ENCODE measurements at places on chromosomes 6 and 20.

DNA sequence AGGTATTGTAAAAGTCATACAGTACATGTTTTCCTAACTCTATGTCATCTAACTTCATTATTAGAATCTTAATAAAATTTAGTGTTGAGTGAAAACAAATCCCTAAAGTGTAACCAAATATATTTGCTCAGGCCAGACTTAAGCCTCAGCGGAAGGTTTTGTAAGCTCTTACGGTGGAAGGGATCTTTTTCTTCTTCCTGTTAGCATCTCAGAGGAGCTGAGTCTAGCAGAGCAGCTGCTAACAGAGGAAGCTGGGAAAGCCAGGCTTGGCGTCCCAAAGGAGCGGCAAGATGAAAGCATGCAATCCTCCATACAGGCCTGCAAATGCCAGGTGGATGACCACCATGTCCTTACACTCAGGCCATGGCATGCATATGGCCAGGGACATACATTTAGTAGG lies 72.4 kb downstream of the ADTRP start:
- DNase-seq, result no peak

- no peak for DNase-seq
These were observed 738.6 kb downstream of the C6orf118 start for GRCh38 chr6:164570801-164571200.

GRCh38 chr6:47628448-47629272 lies 69.7 kb upstream of the ADGRF4 start:
- DNase-seq, result no peak

- no peak for DNase-seq
These were observed 4.6 kb upstream of the ZSCAN9 start for GRCh38 chr6:28220257-28221133.

GRCh38 chr20:14758356-14758755 lies 420.9 kb upstream of the FLRT3 start:
- DNase-seq, result no peak

DNA sequence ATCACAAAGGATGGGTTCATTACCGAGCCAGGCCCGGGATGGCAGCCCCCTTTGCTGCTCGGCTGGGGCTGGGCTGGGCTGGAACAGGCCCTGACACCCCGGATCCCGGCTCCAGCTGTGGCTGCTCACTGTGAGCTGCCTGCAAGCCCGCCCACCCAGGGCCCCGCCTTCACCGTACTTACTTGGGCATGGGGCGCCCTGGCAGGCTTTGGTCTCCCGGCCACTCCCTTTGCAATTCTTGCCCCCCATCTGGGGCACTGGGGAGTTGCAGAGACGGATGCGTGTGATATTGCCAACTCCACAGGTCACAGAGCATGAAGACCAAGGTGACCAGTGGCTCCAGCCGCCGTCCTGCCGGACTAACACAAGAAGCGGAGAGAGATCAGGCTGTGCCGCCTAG lies 16.7 kb downstream of the THBS2 start:
- DNase-seq, result no peak

DNA sequence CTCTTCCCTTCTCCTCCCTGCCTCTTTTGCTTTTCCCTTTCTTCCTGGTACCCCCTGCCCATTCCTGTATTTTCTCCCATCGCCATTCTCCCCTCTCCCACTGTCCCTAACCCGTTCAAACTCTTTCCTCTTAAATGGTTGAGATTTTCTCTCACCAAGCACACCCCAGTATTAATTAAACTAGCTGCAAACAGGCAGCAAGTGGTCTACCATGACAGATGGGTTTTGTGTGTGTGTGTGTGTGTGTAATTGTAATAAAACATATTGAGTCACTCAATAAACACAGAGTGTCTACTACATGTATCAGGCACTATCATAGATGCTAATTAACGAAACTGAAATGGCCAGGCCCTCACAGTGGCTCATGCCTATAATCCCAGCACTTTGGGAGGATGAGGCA lies 6.7 kb downstream of the RAET1E start:
- DNase-seq, result no peak

- no peak for DNase-seq
These were observed 985.1 kb upstream of the SLC35B3 start for GRCh38 chr6:9420316-9421015.

DNA sequence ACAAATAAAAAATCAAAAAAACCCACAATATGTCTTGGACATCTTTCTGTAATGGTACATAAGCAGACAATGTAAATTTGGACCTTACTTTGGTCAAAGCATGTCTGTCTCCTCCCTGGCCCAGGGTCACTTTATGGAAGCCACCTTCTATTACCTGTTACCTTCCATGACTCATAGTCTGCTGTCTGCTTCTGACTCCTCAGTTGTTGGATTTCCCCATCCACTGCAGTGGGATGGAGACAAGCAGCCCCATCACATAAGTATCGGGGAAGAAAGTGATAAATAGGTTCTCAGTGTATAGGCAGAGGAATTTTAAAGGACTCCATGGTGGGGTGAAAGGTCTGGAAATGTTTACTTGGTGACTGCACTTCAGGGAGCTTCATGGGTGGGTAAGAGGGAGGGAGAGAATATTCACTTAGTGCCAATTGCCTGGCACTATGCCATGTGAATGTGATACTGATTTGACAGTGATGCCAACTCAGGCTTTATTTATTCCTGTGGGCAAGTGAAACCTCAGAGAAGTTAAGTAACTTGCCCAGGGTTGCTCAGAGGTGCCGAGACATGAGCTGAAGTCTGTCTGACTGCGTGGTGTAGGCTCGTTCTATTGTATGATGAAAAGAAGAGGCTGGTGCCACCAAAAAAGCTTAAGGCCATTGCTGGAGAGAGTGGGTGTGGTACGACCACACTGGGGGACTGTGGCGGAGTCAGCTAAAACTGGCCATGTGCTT lies 175.6 kb upstream of the RNF24 start:
- DNase-seq, result no peak

DNA sequence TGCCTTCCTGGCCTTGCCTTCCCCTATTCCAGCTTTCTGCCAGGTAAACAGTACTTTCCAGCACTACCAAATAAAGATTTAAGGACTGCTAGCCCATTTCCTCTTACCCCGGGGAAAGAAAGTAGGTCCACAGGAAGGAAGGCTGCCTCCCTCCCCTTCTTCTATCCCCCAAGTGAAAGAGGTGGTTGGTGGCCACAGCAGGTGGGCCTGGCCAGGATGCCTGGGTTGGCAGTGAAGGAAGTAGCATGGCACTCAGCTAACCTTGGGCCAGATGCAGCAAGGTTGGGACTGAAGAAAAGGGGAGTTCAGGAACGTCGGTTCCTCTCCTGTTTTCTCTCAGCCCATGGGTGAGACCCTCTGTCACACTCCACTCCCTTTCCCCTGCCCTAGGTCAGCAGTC lies 8.9 kb downstream of the NFKBIL1 start:
- no peak for DNase-seq

DNA sequence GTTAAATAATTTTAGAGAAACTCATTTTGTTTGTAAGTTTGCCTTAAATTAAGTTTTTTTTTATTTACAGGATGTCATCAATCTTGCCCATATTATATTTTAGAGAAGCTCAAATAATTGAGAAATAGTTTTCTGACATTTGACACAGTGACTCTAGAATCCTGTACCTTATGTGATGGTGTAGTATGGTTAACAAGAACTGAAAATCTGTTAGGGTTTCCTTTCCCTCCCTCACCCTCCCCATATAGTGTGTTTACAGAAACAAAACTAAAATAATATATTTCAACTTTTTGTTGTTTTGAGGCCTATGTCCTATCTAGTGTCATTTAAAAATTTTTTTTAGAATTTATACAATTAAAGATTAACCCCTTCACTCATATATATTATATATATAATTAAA lies 91.8 kb downstream of the SESN1 start:
- no peak for DNase-seq

GRCh38 chr6:144989319-144990107 lies 704.4 kb downstream of the UTRN start:
- DNase-seq, result no peak

GRCh38 chr20:43187476-43188233 lies 2.1 kb downstream of the PTPRT start:
- DNase-seq, result peak; percentile 6

DNA sequence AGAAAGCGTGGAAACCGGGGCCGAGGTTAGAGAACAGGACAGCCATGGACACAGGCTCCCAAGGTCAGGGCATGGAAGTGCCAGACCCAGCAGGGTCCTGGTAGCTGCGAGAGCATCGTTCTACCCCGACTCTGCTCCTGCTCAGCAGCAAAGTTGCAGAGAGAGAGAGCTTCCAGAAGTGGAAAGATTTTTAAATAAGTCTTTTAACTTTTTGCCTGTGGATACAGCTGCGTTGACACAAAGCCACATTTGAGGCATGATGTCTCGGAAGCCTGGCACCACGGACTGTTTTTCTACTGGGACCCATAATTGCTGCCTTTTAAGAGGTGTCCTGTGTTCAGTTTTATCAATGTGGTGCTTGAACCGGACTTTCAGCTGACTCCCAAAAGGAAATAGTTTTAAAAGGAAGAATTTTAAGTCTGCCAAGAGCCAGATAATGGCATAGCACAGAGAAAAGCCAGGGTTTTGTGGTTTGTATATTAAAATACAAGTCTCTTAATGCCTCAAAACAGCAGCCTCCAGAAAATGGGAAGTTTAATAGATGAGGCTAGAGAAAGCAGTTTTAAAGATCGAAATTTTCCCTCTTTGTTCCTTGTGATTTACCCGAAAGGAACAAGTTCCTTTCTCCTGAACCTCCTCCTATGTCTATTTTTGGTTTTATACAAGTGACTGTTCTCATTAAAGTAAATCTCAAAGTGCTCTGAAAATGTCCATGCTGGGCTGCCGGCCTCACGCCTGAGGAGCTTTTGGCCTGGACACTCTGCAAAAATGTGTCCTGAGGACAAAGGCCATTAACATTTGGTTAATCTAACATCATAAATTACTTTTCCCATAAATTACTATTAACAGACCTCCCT lies 91.5 kb downstream of the RIN2 start:
- DNase-seq, result no peak

DNA sequence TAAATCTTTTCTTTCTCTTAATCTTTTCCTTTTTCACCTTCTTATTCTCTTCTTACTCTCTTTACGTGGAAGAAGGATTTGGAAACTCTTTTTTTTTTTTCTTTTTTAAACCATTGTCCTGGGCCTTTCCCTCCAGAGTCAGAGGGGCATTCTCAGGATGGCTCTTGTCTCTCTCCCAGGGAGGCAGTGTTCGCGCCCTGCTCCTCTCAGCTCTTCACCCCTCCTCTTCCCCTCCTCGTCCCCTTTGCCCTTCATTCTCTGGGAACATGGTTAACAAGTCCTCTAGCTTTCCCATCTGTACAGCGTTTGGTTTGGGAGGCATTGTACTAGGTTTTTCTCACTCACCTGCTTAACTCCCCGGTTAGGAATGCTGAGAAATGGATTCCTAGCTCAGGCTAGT lies 52.0 kb upstream of the TFB1M start:
- DNase-seq, result no peak

- DNase-seq, result peak; percentile 33
These were observed 392.7 kb upstream of the ID4 start for GRCh38 chr6:19444481-19444880.

- no peak for DNase-seq
These were observed 38.5 kb upstream of the DEK start for GRCh38 chr6:18302561-18303439.

GRCh38 chr6:166743406-166744222 lies 116.6 kb upstream of the RPS6KA2 start:
- no peak for DNase-seq

DNA sequence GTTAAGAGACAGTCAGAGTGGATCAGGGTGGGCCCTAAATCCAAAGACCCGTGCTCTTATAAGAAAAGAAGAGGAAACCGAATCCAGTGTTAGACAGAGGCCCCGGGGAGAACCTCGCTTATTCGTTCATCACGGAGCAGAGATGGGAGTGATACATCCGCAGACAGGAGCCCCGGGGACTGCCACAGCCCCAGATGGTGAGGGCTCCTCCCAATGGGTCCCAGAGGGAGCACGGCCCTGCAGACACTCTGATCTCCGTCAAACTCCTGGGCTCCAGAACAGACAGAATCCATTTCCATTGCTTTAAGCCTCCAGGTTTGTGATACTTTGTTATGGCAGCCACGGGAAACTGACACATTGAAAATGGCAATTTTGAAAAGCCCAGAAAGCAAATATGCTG lies 47.0 kb downstream of the CDH4 start:
- no peak for DNase-seq

DNA sequence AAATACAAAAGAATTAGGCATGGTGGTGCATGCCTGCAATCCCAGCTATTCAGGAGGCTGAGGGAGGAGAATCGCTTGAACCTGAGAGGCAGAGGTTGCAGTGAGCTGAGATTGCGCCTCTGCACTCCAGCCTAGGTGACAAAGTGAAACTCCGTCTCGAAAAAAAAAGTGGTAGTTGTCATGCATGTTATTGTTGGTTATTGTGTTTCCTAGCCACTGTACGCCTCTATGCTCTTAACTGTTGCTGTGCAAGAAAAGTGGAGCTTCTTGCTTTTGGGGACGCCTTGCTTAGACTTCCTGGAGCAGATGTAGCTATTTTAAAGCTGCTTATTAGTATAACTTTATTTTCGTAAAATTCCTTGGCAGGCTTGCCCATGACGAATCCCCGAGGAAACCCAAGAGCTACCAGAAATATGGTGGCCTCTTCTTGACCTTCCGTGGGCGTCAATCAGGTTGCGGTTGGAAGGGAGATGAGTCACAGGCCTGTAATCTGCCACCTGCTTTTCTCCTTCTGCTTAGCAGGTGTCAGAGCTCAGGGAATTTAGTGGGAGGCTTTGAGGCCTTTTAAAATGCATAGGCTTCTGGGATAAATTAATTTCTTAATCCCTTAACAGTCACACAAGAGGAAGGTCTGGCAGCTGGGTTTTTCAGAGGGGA lies 17.3 kb downstream of the GABRR2 start:
- peak; percentile 82 for DNase-seq

Measured in H4 (cell line).